Caco-2 (cell line): ENCODE measurements at places on chromosomes 7 and 10. TPM values are rescaled to one million over a fixed set of nuclear protein-coding genes. Genes with fewer than 3 reads are reported as not detected.

Gene KCNMA1
- 20.7 and 23.9 TPM in 2 replicates for total RNA-seq

DNA sequence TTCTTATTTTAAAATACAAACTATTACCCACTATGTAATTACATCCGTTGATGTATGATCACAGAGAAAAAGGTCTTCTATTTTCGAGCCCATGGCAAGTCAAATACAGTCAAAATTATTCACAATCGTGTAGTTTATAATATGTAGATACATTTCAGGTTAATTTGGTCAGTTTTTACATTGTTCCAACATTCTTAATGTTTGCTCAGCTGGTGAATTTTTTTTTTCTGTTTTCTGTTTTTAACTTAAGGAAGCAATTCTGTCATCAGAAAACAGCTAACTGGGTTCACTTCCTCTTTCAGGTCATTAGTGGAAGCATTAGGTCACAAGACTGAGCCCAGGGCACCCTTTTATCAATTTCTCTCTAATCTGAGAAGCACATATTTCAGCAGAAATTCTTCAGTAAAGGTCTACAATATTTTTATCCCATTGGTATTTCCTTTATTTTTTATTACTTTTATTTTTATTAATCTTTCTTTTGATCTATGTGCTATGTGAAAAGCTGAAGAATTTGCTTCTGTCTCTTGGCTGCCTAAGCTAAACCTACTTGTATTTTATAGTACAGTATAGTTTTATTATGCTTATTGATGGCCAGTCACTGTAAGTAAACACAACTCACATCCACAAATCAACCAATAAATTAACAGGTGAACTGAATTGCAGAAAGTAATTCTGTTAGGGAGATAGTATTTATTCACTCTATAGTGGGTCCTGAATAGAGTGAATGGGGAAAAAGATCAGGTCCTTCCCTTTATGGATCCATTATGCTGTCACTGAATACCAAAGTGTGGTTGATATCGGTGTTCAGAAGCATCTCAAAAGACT lies 84.6 kb downstream of the ICA1 start:
- H3K4me1 ChIP-seq: no peaks in the 10 kb centered on the region
- no peaks in the 10 kb centered on the region for H3K36me3 ChIP-seq
- no peak overlapping the region for H3K4me3 ChIP-seq
- no peak for DNase-seq
- no peaks in the 10 kb centered on the region for H3K27me3 ChIP-seq

- no peaks in the 10 kb centered on the region; the same call in none of the 2 replicates for H3K36me3 ChIP-seq
- no peak overlapping the region for H3K4me3 ChIP-seq
- no peak for DNase-seq
- H3K27me3 ChIP-seq: no peaks in the 10 kb centered on the region
These were observed 14.7 kb downstream of the MMS19 start for GRCh38 chr10:97483506-97483905.

DNA sequence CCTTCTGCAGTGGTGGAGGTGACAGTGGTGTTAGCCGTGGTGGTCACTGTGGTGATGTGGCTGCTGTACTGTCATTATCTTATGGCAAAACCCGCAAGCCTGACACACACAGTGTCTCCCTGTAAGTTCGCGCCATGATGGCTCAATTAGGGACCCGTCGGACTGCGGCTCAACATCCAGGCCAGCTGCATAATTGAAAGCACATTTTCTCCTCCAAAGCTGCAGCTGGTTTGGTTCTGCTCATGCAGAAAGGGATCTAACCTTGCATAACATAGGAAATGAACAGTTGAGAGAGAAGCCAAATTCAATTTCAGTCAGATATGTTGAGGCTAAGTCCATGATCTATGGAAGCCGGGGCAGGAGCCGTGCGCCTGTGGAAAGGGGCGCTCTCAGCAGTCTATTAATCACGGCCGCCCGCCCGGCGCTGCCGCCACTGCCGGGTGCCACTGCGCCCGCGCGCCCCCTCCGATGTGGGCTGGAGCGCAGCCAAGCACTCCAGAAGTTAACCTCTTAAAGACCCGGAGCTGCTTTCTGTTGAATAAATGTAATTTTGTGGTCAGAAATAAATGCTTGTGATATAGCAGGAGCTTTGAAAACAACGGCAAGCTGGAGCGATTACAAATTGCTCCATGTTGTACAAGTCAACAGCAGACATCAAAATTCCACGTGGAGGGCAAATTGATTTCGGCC lies 227.7 kb downstream of the CUX1 start:
- H3K4me1 ChIP-seq: 0 out of 2 replicates have a peak, but pooled peaks cover 3% of the 10 kb centered on the region
- H3K4me3 ChIP-seq: no peak overlapping the region
- H3K27me3 ChIP-seq: no peaks in the 10 kb centered on the region
- no peak for DNase-seq

Gene ACTR3C
- 8.0 and 9.2 TPM in 2 replicates for total RNA-seq

GRCh38 chr7:29328045-29328444 lies 133.5 kb downstream of the CHN2 start:
- H3K27me3 ChIP-seq: no peaks in the 10 kb centered on the region
- DNase-seq: no peak
- H3K27ac ChIP-seq: peak overlapping the region; percentile 65
- no peaks in the 10 kb centered on the region for H3K36me3 ChIP-seq

- no peaks in the 10 kb centered on the region for H3K27me3 ChIP-seq
- no peak overlapping the region for H3K4me3 ChIP-seq
- DNase-seq: no peak
- H3K36me3 ChIP-seq: no peaks in the 10 kb centered on the region
These were observed 118.6 kb downstream of the MAGI2 start for GRCh38 chr7:79334841-79335240.
